Forelimb muscle (tissue), 1 donor: ENCODE measurements at places on chromosomes 2 and 18.

- no peak for DNase-seq
Observed at GRCh38 chr18:986552-986951, 81.9 kb downstream of the ADCYAP1 start.

GRCh38 chr2:121473512-121473911, 57.2 kb upstream of the RNU4ATAC start:
- DNase-seq: no peak

DNA sequence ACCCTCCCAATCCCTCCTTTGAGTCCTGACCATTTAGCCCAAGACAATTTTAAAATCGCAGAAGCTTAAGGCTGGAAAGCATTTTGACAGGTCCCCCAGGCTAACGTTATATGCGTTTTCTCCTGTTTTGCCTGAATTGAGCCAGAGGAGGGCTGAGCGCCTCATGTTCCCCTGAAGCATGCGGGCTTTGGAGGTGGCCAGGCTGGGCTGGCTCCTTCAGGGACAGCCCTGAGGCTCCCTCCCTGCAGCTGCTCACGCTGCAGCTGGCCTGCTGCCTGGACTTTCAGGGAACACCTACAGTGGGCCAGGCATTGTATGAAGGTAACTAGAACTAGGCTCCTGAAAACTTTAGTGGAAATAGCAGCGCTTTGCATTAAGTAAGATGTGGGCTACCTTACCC, 179.2 kb downstream of the ACKR3 start:
- DNase-seq: no peak

DNA sequence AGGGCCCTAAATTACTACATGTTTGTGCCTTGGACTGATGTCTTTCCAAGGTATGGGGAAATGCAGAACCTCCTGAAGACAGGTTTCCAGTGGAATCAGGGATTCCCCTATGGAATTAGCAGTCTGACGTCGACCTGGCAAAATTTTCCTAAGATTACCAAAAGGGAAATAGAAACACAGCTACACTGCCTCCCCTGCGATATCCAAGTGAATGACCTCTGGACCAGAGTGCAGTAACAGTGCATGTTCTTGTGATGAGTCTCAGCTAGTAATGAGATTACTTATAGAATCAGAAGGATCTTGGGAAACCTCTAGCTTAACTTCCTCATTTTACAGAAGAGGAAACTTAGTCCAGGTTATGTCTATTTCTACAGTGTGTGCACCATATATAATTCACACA, 21.3 kb upstream of the CHST9 start:
- no peak for DNase-seq
